Daoy (cell line): ENCODE measurements at places on chromosomes 2 and 18. TPM values are rescaled to one million over a fixed set of nuclear protein-coding genes. Genes with fewer than 3 reads are reported as not detected.

EN1 gene
- total RNA-seq, result 1.8 and 3.2 TPM in 2 replicates

- DNase-seq, result no peak
Observed at GRCh38 chr18:26088487-26088886, 1.9 kb downstream of the SS18 start.

DNA sequence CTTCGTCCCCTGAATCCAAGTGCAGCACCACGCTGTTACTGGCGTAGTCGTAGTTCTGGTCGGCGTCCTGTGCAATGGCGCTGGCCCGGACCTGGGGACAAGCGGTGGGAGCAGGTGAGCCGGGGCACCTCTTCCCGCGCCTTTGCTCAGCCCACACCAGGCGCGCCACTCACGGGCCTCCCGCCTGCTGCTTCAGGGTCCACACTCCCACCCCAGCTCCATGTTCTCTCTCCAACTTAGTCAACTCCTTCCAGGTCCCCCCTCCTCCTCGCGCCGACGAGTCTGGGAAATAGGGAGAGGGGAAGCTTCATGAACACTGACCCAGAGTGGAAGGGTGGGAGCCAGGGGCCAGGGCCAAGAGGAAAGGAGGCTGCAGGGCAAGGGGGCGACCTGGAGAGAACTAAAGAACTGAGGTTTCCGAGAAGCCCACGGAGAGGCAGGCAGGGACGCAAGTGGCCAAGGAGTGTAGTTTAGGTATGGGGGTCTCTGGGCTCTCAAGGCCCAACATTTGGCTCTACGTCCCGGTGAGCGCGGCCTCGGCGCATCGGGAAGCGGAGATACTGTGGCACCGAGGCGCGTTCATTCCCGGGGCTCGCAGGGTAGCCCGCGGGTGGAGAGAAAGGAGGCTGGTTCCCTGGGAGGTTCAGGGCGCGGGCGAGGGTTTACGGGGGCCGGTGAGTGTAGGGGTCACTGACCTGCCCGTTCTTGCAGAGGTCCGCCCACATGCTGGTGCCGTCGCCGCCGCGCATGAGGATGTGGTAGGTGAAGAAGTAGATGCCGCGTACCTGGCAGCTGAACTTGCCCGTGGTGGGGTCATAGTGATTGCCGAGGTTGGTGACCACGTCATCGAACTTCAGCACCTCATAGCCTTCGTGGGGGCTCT lies 1.4 kb downstream of the C1QL2 start:
- no peak for DNase-seq

DNA sequence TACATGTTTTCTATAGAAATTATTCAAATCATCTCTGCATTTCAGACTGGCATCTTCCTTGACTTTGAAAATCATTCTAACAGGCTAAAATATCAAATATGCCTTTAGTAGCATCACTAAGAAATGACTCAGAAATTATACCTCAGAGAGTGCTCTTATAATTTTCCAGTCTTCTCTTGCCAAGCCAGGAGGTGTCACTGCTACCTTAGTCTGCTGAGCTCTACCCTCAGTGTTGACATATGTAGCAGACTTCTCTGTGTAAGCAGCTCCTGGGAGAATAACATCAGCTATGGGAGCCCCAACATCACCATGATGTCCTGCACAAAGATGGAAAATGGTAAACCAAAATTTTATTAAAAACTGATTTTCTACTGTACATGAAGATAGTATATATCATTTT lies 31.6 kb downstream of the NDUFS1 start:
- DNase-seq, result peak; percentile 2

- DNase-seq, result peak; percentile 72
Observed at GRCh38 chr2:107025869-107026380, 140.0 kb upstream of the ST6GAL2 start.

DNA sequence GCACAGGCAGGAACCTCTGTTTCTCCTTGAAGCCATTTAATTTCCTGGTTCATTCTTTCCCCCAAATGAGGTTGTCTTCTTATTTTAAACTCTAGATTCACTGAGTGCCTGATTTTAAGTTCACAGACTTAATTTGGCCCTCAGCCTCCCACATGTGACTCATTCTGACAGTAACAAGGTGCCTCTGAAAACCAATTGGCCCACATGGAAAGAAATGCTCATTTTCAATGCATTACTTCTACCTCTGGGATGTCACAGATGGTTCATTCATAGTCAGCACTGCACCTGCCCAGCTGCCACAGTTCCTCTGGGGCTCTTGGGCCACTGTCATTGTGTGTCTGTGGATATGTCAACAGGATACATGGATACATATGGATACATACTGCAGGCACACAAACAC lies 140.4 kb upstream of the CAPN13 start:
- no peak for DNase-seq

LRPPRC gene
- 60.2 and 61.7 TPM in 2 replicates for total RNA-seq

HES6 gene
- total RNA-seq, result 9.8 and 13.1 TPM in 2 replicates

REG1B gene
- total RNA-seq, result not detected in 2 replicates

MAP3K19 gene
- not detected in 2 replicates for total RNA-seq

DNA sequence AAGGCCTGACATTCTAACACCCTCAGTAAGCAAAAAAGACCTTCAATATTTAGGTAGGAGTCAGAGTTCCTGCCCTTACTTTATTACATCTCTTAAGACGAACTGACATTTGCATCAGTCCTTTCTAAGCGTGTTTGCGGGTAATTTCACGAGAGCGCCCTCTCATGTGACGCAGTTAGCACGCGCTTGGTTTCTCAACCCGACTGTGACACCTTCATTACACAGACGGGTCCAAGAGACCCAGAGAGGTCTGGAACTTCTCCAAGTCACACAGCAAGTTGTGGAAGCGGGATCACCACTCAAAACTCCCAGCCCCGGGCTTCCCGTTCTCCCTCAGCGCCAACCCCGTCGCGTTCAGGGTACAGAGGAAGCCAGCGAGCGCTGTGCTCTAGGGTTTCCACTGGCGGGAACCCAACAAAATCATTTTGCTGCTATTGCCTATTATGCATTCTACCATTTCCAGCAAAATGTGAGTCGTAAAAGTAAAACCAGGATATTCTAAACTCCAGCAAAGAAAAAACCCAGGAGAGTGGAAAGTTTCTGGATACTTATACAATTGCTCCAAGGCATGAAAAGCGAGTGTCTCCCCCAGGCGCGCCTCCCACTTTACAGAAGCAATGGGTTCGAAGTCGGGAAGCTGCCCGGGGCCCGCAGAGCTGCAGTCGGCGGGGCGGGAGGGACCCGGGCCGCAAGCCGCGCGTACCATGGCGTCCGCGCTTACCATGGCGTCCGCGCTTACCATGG lies 601 bp downstream of the ENOSF1 start:
- DNase-seq, result peak; percentile 55

DNA sequence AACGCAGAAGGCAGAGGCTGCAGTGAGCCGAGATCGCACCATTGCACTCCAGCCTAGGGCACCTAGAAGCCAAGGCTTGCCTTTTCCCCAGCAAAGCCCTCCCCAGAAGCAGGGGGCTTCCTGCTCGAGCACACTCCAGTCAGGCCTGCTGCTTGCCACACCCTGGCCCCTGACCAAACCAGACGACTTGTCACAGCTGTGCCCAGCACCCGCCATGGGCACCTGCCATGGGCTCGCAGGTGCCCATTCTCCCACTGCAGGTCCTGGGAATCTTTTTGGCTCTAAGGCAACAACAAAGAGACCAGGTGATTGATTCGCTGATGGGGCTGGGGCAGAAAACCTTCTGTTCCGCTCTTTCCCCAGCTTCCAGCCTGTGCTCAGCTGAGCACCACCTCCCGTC lies 4.9 kb downstream of the KCNK3 start:
- DNase-seq, result no peak

DNA sequence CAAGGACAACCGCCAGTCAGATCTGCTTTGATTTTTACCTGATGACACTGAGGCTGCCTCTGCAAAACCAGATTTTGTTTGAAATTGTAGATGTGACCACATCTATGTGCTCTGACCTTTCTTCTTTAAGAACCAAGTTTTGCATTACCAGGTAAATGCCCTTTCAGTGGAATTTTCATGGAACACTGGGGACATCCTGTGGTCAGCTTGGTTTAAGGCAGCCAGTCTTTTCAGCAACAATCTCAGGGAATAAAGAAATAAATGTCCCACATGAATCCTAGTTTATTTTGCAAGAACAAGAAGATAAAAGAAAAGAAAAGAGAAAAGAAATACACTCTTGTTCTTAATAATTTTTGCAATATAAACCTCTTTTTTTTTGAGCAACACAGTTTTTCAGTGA lies 90.6 kb downstream of the POU3F3 start:
- peak; percentile 47 for DNase-seq

DNA sequence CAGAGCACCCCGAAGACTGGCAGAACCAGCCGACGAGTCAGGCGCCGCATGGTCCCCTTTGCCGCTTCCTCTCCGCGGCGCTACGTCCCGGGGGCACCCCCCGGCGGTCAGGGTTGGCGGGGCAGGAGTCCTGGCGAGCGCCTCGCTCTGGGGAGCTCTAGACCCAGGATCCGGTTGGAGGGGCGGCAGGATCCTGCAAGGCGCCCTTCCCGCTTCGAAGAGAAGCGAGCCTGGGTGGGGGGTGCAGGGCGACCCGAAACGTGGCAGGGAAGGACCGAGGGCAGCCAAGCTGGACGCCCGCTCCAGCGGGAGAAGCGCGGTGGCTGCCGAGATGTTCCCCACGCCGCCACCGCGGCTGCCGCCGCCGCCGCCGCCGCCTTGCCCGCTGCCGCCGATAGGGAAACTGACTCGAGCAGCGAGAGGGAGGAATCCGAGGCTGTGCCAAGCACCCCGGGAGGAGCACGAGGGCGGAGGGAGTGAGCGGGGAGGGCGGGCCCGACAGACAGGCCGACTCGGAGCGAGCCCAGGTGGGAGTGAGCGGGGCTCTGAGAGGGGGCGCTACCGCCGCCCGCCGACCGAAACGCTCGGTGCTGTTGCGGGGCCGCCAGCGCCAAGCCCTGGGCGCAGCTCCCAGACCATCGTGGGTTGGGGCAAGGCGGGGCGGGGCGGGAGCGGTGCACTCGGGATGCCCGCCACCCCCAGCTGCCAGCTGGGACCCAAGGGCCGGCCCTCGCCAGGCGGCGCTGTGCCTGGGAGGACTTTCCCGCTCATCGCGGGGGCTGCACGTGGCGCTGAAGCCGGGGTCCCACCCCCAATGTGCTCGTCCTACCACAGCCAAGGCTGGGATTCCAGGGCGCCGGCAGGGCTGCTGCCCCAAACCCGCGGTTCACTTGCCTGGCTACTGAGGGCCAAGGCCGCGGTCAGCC lies at the start of gene GALNT14:
Gene GALNT14, minus strand, starts transcription at position 404 of the 926 bp plus-strand sequence. Its CDS starts 354 bp downstream, at position 50.
- DNase-seq, result peak; percentile 89

- DNase-seq, result peak; percentile 66
Observed at GRCh38 chr2:174442546-174443510, 44.0 kb downstream of the GPR155 start.

- no peak for DNase-seq
Observed at GRCh38 chr18:24976502-24976901, 375.5 kb downstream of the ZNF521 start.

DNA sequence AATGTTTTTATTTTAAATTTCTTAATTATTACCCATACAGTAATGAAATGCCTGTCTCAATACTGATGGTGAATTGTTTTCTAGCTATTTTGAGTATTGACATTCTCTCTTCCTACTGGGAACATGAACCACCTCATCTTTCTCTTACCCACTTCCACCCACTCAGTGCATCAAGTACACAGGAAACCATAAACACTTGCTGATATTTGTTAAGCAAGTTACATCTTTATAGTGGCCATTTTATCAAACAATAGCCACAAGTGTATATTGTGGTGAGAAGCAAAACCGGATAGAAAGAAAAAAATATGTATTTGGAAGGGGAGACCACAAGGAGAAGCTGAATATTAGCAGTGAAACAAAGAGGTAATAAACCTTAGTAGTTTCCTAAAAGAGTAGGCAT lies 368.1 kb upstream of the HNRNPA3 start:
- no peak for DNase-seq

ANKRD29 gene
- total RNA-seq, result 1.6 and 3.9 TPM in 2 replicates

DNA sequence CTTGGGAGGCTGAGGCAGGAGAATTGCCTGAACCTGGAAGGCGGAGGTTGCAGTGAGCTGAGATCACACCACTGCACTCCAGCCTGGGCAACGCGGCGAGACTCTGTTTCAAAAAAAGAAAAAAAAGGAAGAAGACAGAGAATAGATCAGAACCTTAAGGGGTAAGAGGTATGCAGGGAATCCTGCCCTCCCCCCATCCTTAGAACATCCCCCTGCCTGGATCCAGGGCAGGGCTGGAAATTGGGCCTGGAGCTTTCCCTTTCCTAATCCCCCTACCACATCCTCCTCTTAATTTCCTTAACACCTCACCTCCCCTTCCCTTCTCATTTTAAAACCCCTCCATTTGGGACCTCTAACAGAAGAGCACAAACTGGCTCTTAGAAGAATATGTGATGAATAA lies 56.5 kb downstream of the RNU4ATAC start:
- no peak for DNase-seq

DNA sequence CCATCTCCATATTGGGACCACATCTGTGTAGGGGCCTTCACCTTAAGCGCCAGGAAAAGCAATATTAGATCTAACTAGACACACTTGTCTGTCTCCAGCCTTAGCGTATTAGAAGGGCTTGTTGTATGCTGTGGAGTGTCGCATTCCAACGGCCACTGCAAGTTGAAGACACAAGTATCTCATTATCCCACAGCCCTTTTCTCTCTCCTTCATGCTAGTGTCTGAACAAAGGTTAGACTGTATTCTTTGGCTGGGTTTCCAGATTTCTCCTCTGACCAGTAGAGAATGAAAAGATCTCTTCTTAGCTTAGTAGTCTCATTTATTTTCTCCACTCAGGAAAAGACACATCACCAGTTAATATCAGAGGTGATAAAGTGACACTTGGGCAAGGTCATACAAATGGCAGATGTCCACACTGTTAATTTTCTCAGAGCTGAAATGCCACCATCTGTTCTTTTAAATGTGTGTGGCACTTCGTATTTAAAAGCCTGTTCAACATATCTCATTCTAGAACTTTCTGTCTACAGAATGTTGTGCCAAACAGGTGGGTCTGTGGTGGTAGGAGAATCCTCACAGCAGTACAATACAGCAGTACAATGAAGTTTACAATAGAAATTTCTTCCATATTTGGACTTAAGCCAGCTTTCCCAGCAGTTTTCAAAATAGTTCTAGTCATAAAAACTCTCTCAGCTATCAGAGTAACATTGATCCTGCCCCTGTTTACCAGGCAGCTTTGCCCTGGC lies 94.0 kb upstream of the ITGA6 start:
- DNase-seq, result no peak

- DNase-seq, result no peak
Observed at GRCh38 chr18:11407940-11408339, 201.5 kb upstream of the SLC35G4 start.

DNA sequence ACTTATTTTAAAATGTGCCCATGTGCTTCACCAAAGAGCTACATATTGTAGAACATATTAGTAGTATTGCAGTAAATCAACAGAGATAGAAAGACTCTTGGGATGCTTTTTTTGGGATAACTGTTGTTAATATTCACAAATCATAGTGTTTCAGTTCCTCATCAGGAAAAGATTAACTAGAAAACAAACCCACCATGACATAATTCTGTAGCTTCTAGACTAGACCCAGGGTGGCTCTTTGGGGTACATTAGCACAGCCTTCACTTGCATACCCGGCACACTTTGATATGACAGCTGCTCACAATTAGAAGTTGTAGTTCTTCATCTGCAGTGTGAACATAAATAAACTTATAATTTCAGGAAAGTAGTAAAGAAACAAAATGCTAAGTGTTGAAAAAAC lies 154.2 kb downstream of the ATP9B start:
- no peak for DNase-seq

ANKRD44 gene
- 5.8 and 7.4 TPM in 2 replicates for total RNA-seq
